ENCODE measurements at places on chromosomes 7 and 10. TPM values are rescaled to one million over a fixed set of nuclear protein-coding genes. Genes with fewer than 3 reads are reported as not detected.

The DPYSL4 gene
- total RNA-seq, result 0.99 TPM

The ARMC3 gene
- not detected for total RNA-seq

The ENKUR gene
- 0.39 TPM for total RNA-seq

The PLEKHS1 gene
- not detected for total RNA-seq

The STAG3 gene
- total RNA-seq, result 0.89 TPM

The SOSTDC1 gene
- total RNA-seq, result 58.9 TPM

The SLC13A4 gene
- 0.10 TPM for total RNA-seq

The CTAGE15 gene
- total RNA-seq, result 5.9 TPM

The HYAL4 gene
- total RNA-seq, result not detected

The SAMD8 gene
- 28.4 TPM for total RNA-seq

The SVOPL gene
- total RNA-seq, result 0.59 TPM
